GM06990 (cell line): ENCODE measurements at places on chromosomes 13 and 19.

DNA sequence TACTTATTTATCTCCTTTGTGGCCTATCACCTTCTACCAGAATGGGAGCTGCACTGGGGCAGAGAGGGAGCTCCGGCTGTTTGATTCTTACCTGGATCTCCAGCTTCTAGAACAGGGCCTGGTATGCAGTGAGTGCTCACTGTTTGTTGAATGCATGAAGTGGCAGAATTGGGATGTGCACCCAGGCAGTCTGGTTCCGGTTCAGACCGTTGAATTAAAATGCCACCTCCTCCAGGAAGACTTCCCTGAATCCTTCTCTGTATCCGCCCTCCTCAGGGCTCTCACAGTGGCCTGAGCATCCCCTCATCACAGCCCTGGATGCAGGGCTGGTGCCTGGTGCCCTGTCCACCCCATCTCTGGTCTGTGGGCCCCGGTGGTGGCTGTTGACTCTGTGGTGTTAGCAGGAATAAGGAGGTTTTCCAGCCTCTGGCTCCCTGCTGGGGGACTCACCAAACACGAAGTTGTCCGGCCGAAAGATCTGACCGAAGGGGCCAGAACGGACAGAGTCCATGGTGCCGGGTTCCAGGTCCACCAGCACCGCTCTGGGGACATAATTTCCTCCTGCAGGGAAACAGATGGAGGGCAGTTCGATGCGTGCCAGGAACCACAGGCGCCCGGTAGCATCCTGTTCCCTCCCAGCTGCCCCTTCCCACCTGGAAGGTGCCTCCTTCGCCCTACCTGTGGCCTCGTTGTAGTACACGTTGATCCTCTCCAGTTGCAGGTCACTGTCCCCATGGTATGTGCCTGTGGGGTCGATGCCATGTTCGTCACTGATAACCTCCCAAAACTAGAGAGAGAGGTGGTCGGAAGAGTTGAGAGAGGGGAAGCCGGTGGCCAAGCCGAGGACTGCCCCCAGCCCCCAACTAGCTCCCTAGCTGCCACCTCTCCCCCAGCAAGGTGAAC is 1.0 kb downstream of the TUBB4A start:
- DNase-seq: no peak

- DNase-seq: no peak
Measured at GRCh38 chr13:74288361-74288911, 154.2 kb upstream of the KLF12 start.

- DNase-seq: no peak
Measured at GRCh38 chr19:16898361-16899015, 9.7 kb downstream of the F2RL3 start.

- DNase-seq: no peak
Measured at GRCh38 chr13:76868371-76868770, 17.8 kb downstream of the KCTD12 start.

- DNase-seq: no peak
Measured at GRCh38 chr19:2616741-2617392, 85.6 kb downstream of the GNG7 start.

- no peak for DNase-seq
Measured at GRCh38 chr13:67515895-67516294, 285.8 kb upstream of the PCDH9 start.
